ENCODE measurements at places on chromosomes 6 and 20.

DNA sequence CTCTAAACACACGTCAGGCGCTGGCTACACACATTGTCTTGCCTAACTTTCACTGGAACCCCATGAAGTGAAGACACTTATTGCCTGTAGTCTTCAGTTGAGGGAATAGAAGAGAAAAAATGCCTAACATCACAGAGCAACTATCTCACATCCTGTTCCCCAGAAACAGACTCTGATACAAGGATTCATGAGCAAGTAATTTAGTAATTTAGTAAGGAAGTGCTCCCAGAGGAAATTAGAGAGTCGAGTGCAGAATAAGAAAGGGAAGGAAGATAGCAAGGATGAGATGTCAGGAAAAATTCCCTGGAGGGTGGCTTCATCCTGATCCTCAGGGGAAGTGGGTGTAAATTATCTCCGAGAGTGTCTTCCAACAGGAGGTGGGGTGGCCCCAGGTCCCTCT, 104.0 kb downstream of the FOXA2 start:
- DNase-seq = no peak

DNA sequence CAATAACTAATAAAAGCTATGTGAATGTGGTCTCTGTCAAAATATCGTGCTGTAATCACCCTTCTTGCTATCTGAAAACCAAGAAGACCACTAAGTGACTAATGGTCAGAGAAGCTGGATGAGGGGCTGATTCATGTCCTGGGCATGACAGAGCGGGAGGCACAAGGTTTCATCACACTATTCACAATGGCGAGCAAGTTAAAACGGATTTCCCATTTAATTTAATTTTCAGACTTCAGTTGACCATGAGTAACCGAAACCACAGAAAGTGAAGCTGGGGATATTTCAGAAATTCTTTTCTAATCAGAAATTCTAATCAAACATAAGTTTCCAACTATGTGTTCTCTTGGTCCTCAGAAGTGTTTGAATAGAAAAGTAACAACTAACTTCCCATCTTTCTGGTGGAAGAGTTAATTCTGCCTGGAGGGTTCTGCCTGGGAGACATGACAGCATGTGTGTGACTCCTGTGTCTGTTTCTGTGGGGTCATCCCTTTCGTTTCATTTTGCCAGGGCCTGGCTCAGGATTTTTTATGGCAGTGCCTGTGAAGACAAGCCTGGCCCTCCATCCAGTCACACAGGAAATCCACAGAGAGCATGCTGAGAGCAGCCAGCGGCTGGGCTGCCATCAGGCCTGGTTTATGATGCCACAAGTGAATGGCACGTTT, 98.9 kb downstream of the FAM120B start:
- no peak for DNase-seq

GRCh38 chr6:17218023-17218748, 63.0 kb upstream of the RBM24 start:
- DNase-seq = no peak

DNA sequence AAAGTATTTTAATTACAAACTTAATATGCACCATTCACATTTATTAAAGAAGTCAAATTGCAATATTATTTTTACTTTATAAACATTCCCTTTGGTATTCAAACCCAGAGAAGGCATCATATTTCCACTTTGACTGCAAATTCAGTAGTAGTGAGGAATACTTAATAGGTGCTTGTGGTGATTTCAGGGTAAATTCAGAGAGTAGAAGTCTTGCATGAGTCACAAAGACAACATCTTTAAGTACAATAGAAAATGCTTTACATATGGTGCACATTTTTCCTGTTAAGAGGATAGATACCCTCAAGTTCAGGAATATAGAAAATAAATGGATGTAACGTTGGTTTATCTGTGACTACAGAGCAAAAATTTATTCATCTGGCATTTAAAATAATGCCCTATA, 390.2 kb downstream of the TENT5A start:
- DNase-seq = no peak

DNA sequence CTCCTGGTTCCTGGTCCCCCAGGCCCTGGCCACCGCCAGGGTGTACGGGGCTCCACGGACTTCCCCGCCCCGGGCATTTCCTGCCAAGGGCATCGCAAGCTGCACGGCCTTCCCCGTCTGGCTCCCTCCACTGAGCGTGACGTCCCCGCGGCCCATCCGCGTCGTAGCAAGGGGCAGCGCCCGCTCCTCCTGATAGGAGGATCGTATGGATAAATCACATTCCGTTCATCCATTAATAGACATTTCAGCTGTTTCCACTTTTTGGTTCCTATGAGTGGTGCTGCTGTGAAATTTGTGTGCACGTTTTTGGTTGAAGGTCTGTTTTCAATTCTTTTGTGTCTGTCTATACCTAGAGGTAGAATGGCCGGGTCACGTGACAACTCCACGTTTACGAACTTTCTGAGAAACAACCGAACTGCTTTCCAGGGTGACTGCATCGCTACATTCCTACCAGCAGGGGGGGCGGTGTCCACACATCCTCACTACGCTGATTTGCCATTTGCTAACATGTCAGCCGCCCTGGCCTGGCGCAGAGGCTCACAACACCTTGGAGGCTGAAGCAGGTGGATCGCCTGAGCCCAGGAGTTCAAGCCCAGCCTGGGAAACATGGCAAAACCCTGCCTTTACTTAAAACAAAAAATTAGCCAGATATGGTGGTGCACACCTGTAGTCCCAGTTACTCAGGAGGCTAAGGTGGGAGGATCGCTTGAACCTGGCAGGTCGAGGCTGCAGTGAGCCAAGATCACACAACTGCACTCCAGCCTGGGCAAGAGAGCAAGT, 37.7 kb downstream of the KCNQ2 start:
- DNase-seq = peak; percentile 86

DNA sequence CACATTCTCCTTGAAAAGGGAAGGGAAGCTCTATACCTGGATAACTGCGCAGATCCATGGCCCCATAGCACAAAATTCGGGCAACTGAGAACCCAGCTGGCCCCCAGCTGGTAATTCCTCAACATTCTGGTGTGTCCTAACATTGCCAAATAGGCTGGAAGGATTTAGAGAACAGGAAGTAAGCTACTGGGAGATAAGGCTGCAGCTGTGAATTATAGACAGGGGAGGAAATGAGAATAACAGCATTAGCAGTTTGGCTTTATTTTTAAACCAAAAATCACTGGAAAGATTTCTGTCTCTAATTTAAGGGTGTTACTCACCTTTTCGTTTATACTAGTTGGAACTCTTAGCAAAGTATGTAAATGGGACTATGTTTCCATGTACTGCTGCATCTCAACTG, 97.2 kb downstream of the TULP4 start:
- DNase-seq = no peak

DNA sequence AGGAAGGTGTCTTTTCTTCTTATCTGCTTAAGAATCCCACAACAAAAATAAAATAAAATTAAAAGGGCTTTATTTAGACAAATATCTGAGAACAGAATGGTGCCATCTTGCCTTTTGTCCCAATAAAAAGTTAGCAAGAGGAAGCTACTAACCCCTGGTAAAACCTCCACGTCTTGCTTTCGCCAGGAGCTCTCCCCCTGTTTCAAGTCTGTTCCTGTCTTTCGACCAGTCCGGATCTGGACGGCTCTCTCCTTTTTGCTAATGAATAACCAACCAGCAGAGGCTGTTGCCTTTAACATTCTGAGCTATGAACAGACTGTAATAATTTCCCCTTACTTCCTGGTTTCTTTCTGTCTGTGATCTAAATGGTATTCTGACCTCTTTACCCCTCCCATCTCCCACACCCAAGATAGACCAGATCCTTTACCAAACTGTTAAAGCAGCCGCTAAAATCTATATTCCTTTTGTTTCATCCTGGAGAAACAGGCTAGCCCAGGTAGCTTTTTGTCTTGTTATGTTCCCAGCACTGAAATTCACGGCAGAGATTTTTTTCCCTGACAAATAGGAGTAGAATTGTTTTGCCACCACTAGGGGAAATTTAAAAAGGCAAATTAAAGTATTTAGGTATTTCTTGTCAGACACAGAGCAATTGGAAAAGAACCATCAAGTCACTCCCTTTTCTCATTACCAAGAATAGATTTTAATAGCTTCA, at the start of gene FRK:
Gene FRK, minus strand, starts transcription at position 320 of the 712 bp plus-strand sequence. CDS start 580 bp downstream, outside the sequence.
- DNase-seq = no peak

DNA sequence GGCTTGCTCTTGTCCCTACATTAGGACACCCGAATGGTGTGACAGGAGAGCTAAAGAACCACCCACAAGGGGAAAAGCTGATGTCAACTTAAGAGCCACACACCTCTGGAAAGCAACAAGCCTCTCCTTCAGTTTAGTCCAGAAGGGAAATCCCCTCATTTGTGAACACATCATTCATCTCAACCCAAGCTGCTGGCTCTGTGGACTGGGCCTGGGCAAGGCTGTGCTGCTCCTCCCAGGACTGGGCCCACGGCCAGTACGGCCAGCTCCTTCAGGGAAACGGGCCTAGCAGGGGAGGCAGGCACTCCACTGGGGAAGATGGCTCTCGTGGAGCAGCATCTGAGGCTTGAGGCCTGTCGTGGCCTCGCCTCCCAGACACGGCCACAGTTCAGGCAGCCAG, 12.8 kb upstream of the SLC4A11 start:
- DNase-seq = no peak

GRCh38 chr6:100203400-100203799, 209.4 kb upstream of the MCHR2 start:
- DNase-seq = no peak

- no peak for DNase-seq
Measured at GRCh38 chr6:140264431-140264830, 890.0 kb upstream of the CITED2 start.

GRCh38 chr20:59580991-59581401, 23.3 kb upstream of the PHACTR3 start:
- DNase-seq = no peak

All from stimulated activated naive CD8-positive, alpha-beta T cell treated with anti-CD3 and anti-CD28 coated beads, Interleukin-15, amount 100 ng/mL, for 72 hours (primary cell).